ENCODE measurements at places on chromosomes 6 and 20.
A peak's percentile ranks its signal among the peaks of the same experiment; 100 is the strongest.

- DNase-seq: no peak
These were observed 416.6 kb upstream of the SULF2 start for GRCh38 chr20:48201885-48202284.

DNA sequence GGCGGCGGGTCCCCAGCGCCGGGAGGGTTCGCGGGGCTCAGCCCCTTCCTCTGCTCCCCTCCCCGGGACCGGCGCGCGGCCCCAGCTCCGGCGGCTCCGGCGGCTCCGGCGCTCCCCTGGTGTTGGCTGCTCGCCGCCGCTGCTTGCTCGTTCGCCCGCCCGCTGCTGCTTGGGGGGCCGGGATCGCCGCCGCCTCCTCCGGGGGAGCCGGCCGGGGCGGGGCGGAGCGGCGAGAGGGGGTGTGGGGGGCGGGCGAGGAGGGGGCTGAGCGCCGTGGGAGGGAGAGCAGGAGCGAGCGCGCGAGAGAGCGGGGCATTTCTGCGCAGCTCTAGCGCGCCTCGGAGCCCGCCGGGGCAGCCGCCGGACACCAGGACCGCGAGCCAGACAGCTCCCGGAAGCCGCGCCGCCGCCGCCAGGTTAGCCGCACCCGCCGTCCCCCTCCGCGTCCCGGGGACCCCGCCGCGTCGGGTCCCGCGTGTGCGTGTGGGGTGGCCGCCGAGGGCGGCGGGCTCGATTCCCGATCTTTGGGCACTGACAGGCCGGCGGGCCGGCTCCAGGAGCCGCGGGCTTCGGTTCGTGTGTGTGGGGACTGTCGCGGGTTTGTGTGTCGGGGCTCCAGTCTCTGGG lies 62.0 kb upstream of the EPB41L1 start:
- no peak for DNase-seq

GRCh38 chr6:3009930-3010329 lies 10.2 kb downstream of the NQO2 start:
- DNase-seq: no peak

DNA sequence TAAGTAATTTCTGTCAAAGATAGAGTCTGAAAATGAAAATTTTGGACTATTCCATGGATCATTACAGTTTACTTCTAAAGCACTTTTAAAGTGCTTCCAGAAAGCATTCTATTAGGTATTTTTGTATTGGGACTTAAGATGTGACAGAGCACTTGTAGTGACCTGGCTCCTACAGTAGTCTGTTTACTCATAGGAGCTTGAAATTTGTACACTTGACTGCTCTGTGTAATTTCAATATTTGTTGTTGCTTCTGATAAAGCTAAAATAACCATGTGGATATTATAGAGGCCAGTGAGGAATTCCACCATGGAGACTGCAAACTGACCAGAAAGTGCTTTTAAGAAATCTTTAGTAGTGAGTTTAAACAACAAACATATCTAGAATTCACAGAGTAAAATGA lies 10.3 kb downstream of the NFYA start:
- no peak for DNase-seq

GRCh38 chr6:149734915-149735314 lies 11.4 kb downstream of the NUP43 start:
- DNase-seq: no peak

GRCh38 chr6:99349171-99350141 lies at the start of gene FAXC:
Gene FAXC, minus strand, starts transcription at chr6:99349674. Its CDS starts 302 bp downstream, at chr6:99349372.
- no peak for DNase-seq

DNA sequence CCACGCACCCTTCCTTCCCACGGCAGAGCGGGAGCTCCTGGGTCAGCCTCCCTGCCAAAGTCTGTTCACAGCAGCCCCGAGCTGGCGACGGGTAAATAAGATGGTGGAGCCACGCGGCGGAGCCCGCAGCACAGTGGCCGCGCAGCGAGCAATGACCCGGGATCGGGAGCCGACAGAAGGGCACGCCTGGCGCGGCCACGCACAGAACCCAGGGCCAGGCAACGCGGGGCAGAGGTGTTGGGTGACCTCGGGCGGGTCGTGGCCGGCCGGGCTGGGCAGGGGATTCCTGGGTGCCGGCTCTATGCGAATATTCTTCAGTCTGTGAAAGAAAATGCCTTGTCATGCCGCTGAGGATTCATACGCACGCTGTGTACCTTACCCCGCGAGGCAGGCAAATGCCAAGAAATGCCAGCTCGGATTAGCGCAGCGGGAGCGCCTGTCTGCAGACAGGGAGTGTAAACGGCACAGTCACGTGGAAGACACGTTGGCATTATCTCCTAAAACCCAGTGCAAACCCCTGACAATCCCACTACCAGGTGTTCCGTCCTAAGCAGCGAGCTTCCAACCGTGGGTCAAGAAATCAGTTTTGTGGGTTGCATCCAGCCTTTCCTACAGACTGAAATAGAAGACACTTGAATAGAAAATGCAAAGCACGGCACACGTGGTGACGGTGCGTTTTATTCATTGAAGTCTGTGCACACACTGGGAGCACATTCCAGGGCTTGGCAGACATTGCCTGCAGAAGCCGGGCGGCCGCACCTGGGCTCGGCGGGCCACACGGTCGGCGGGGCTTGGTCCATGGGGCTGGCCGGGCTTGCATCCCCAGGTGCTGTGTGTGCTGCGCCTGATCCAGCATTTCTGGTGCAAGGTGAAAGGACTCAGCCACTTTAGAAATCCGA lies 18.3 kb downstream of the CHRNA4 start:
- no peak for DNase-seq

- DNase-seq: no peak
These were observed 82.2 kb upstream of the NAA20 start for GRCh38 chr20:19934792-19935491.

DNA sequence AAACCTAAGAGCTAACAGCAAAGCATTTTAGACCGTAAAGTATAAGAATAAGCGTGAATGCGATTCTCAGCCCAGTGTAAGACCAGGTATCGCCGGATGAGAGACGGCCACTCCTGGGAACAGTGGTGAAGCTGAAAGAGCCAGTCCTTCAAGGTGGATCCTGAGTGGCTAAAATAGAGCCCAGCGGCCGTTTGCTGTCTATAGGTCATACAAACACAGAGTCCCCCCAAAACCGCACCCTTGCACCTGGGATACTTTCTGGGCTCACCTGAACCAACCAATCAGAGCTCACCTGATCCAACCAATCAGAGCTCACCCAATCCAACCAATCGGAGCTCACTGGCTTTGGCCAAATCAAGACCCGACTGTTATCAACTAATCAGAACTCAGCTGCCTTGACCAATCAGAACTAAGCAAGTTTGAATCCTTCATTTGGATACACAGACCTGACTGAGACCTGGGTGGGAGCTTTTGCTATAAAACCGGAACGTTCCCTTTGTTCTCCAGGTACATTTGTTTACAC lies 248.2 kb downstream of the DLL1 start:
- no peak for DNase-seq

GRCh38 chr6:14380901-14381828 lies 263.6 kb downstream of the CD83 start:
- no peak for DNase-seq

GRCh38 chr20:47981222-47981621 lies 195.9 kb upstream of the SULF2 start:
- no peak for DNase-seq

DNA sequence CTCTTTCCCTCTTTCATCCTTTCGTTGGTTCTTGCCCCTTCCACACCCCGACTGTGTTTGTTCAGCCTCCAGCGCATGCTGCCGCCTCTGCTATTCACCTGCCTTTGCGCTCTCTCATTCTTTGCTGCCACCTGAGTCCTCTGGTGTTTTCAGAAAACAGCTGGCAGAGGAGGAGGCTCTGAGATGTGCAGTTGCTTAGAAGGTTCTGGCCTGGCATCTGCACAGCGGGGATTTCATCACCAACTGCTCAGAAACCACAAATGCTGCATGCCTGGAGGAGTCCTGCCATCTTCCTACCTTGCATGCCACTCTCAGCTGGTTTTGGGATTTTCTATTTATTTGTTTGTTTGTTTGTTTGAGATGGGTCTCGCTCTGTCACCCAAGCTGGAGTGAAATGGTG lies 39.2 kb upstream of the CLDN20 start:
- DNase-seq: no peak

DNA sequence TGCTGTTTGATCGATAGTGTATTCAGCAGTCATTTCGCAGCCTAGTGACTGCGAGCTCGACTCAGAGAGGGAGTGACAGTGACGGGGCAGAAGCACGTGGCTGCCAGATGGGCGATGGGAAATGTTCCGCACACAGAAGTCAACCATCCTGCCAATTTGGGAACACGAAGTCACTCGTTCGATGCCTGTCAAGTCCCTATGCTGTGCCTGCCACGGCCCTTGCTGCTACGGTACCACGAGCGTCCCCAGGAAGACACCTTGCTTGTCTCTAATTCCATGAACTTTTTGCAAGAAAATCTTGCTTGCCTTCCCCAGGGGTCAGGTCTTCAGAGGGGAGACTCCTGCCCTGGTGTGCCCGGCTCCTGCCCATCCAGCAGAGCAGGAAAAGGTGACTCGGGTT lies 17.0 kb upstream of the STX16 start:
- no peak for DNase-seq

DNA sequence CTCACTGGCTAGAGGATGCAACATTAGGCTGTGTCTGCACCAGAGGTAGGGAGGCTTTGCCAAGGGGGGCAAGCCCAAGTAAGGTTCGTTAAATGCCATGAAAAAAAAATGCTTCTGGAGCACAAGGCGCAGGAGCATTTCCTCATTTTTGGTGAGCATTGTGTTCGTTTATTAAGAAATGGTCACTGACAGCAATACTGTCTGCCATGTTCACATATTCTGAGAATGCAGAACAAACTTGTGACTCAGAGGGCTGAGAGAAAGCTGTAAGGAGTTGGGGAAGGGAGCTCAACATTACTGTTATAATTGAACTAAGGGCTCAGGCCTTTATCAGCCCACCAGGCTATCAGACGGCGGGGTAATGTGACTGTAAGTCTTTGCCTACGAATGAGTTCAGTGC lies 465.4 kb upstream of the BTBD3 start:
- DNase-seq: no peak

GRCh38 chr20:17558154-17558940 lies 11.5 kb upstream of the DSTN start:
- peak; percentile 4 for DNase-seq

DNA sequence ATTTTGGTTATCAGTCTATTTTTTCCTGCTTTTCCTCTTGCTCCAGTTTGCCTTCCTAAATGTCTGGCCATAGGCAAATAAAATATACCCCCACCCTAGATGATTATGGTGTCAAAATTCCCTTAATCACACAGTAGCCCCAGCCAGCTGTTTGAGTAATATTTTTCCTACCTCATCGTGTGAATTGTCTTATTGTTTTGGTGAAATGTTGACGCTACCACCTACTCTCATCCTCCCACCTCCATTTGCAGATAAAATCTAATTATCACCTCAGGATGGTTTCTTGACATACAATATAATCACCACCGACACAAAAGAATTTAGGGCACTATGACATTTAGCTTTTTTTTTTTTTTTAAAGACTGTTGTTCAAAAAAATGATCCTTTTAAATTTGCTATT lies 44.1 kb upstream of the FUCA2 start:
- no peak for DNase-seq

GRCh38 chr20:61628480-61628879 lies 376.4 kb downstream of the CDH4 start:
- DNase-seq: no peak

- DNase-seq: peak; percentile 39
These were observed 16.7 kb upstream of the MAK start for GRCh38 chr6:10854922-10855632.

DNA sequence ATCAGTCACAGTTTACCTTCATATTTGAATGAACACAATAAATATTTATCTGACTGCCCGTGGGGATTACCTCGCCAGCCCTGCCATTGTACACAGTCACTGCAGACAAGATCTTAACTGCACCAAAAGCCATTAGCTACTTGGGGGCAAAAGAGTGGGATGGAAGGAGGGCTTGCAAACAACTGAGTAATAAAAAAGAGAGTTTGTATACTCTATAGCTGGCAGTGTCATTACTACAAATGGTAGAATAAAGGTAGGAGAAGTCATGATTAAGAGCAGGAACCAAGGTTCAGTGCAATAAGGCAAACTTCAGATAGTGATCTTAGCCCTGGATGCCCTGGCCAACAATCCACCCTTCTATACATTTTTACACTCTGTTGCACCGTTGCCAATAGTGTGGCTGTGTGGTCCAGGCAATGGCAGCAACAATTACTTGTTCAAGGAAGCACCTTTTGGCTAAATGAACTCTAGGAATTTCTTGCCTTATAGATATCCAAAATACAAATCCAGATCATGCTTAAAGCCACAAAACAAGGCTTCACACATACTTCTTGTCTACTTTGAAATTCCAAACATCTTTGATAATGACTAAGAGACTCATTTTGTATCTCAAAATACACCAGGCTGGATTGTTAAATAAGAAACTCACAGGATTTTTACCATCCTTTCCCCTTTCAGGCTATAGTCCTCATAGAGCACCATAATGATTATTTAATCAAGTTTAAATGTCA lies 955.4 kb upstream of the ADGRB3 start:
- DNase-seq: no peak

GRCh38 chr6:57263739-57264138 lies 41.6 kb upstream of the RAB23 start:
- DNase-seq: no peak

GRCh38 chr20:49641683-49642656 lies 71.7 kb downstream of the B4GALT5 start:
- DNase-seq: no peak

GRCh38 chr20:4444404-4444803 lies 277.3 kb upstream of the PRND start:
- DNase-seq: no peak

- peak; percentile 9 for DNase-seq
These were observed 47.1 kb downstream of the MCUR1 start for GRCh38 chr6:13767121-13767808.

GRCh38 chr20:51484141-51484815 lies 58.2 kb downstream of the NFATC2 start:
- no peak for DNase-seq

DNA sequence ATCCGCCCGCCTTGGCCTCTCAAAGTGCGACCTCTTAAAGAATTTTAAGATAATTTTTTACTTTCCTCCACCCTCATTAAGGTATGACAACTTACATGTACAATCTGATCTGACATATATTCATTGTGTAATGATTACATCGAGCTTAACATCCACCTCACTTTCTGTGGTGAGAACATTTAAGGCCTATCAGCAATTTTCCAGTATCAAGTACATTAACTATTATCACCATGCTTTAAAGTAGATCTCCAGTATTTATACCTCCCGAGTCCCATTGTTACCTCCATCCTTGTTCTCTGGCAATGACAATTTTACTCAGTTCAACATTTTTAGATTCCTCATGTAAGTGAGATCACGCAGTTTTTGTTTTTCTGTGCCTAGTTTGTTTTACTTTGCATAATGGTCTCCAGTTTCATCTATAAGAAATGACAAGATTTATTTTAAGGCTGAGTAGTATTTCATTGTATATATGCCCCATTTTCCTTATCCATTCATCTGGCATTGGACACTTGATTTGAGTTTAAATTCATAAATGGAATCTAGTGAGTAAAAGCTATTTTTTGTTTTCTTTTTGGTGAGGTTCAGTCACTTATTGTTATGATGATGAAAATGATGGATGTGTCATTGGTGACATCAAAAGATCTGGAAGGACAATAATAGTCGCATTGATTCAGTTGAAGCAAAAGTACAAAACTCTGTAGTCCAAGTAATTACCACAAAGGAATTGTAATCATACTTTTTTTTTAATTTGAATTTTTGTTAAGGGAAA lies 87.0 kb downstream of the OR2B2 start:
- DNase-seq: no peak

Measured in GF-D8 (cell line).